HCT116 (cell line): ENCODE measurements at places on chromosomes 6 and 20.

DNA sequence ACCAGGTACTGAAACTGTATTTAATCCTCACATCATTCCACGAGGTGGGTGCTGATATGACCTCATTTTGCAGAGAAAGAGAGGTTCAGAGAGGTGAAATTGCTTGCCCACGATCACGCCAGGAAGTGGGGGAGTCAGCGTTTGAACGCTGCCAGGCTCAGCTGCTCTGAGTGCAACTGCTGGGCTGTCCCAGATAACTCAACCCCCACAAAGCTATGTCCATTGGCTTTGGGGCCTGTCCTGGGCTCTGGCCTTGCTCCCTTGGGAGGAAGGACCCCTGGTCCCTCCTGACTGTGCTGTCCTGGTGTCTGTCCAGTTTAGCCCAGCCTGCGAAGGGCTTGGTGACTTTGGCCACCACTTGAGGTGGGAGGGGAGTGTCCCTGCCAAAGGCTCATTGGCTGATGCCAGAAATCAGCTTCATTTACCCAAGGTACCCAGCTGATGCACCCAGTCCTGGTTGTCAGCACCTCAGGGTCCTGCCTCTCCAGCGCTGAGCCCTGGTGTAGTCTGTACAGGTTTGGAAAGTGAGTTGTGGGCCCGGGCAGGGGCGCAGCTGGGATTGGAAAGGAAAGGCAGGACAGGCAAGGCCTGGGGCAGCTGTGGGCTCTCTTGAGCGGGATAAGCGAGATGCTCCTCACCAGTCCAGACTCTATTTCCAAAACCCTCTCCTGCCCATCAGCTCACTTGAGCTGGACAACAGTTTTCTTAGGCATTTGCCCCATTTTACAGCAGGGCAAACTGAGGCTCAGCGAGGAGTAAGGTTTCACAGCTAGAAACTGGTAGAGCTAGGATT, 38.5 kb downstream of the SUN5 start:
- no peak for DNase-seq

GRCh38 chr6:39251406-39251805, 22.1 kb upstream of the KCNK5 start:
- no peak for DNase-seq

DNA sequence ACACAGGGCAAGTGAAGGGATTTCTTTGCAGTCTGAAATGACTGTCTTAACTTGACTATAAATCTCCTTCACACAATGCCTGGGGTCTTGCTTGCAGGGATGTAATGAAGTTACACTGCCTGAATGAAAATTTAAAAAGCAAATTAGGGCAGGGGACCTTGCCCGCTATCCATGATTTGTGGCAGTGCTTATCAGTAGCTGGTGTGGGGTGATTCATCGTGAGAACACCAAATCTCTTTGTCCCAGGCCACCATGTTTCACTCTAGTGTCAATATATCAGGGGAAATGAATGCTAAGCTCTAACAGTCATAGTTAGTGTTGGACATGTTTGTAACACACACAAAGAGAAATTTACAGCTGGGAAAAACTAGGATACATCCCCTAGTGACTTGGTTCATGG, 713.7 kb upstream of the EPHA7 start:
- DNase-seq: no peak

DNA sequence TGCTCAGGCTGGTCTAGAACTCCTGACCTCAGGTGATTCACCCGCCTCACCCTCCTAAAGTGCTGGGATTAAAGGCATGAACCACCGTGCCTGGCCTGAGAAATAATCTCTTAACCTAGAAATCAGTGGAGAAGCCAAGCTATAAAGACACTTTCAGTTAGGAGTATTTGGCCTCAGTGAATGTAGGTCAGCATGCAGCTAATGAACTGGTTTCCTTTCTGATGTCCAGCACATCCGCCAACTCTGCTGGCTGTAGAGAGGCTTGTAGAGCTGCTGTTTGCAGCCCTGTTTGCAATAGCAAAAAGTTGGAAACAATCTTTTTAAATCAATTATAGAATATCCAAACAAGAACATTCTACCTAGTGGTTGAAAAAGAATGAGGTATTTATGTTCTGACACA, 42.4 kb upstream of the ELOVL5 start:
- no peak for DNase-seq

DNA sequence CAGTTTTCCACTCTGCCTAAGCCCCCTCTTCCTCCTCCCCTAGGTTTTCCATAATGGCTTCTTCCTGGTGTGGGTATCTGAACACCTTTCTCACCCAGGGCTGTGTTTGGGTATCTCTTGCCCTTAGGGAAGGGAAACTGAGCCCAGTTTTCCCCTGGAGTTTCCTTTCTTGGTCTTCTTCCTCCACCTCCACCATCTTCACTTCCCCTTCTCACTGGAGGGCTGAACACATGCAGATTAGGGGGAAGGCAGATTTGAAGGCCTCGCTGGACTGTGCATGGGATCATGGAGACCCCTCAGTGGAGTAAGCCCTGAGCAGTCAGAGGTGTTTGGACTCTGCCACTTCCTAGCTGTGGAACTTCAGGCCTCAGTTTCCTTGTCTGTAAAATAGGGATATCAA, 27.8 kb downstream of the FOXP4 start:
- no peak for DNase-seq

GRCh38 chr6:11434565-11435326, 102.8 kb upstream of the TMEM170B start:
- DNase-seq: no peak

- DNase-seq: peak; percentile 31
Observed at GRCh38 chr20:36384022-36384619, 78.0 kb downstream of the DLGAP4 start.
